Caudate nucleus (tissue), 63 donors: ENCODE measurements at places on chromosomes 16 and 17.

- DNase-seq: no peak
Measured at GRCh38 chr16:68732042-68732680, 4.9 kb upstream of the CDH1 start.

GRCh38 chr16:85662482-85662812 lies 26.3 kb downstream of the GINS2 start:
- no peak for DNase-seq

DNA sequence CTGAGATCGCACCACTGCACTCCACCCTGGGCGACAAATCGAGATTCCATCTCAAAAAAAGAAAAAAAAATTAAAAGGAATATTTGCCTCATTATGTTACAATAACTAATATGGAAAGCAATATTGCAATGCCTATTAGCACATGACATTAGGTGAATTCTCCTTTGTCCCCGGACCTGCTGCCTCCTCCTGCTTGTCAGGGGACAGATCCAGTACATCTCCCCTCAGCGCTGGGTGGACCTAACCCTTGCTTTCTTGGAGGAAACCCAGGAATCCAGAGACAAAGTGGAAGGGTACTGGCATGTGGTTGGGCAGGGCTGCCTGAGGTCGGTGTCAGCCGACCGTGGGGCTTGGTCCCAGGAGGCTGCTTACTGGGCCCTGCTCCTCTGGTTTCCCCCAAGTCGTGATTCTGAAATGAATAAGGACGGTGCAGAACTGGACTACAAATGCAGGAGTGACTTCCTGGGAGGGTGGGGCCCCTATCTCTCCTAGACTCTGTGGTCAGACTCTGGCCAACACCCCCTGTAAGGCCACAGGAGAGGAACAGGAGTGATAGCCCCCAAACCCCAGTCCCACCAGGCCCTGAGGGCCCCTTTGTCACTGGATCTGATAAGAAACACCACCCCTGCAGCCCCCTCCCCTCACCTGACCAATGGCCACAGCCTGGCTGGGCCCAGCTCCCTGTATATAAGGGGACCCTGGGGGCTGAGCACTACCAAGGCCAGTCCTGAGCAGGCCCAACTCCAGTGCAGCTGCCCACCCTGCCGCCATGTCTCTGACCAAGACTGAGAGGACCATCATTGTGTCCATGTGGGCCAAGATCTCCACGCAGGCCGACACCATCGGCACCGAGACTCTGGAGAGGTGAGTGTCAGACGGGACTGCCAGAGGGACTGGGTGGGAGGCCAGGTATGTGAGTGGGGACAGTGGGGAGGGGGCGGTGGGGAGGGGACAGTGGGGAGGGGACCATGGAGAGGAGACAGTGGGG lies at the start of gene HBZ:
Gene HBZ (plus strand): TSS at position 504 of the 988 bp plus-strand sequence. CDS start 266 bp downstream, at position 770.
- DNase-seq: no peak

- no peak for DNase-seq
Measured at GRCh38 chr16:11683145-11683544, 14.9 kb downstream of the SNN start.

DNA sequence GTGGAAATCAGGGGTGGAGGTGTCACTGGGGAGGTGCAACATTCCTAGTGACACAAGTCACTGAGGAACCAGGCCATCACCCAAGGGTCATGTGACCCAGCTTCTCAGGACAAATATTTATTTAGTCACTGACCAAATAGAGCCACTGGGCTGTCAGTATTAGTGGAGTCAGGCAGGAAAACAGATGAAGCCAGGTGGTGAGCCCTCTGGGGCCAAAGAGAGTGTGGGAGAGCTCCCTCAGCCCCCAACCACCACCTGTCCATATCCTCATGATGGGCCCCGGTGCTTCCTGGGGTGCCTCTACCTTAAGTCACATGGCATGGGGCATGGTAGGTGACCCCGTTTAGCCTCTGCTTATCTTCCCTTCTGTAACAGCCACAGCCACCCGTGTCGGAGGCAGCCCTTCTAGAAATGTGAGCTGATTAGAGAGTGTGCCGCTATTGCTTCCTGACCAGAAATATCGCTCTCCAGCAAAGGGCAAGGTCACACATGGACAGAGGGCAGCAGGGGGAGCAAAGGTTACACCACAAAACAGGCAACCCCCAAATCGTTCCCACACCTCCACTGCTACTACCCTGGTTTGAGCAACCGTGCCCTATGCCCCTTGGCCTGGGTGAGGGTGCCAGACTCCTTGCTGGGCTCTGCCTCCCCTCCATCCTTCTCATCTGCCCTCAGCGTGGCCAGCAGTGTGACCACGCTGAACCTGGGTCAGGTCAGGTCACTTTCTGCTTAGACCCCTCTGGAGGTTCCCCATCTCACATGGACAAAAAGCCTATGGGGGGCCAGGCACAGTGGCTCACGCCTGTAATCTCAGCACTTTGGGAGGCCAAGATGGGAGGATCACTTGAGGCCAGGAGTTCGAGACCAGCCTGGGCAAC lies 8.6 kb upstream of the AKTIP start:
- DNase-seq: no peak

DNA sequence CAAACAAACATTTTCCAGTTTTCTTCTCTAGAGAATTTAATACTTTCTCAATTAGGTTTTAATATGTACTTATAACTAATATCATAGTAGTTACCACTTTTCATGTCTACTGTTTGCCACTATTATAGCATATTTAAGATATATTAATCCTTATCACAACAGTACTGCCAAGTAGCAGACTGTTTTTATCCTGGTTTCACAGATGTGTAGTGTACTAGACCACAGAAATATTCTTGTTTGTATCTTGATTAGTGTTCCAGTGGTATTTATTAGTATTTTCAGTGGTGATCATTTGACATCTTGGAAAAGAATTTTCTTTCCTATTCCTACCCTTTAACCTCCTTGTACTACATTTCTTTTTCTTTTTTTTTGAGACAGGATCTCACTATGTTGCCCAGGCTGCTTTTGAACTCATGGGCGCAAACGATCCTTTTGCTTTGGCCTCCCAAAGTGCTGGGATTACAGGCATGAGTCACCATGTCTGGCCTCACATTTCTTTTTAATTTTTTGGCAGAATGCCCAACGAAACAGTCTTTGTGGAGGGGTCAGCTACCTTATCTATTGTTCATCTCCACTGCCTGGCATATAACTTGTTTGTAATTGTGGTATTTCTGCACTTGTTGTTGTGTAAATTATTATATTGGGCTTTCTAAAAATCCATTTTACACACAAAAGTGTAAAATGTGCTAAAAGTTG lies 27.2 kb downstream of the MAP2K4 start:
- DNase-seq: no peak

DNA sequence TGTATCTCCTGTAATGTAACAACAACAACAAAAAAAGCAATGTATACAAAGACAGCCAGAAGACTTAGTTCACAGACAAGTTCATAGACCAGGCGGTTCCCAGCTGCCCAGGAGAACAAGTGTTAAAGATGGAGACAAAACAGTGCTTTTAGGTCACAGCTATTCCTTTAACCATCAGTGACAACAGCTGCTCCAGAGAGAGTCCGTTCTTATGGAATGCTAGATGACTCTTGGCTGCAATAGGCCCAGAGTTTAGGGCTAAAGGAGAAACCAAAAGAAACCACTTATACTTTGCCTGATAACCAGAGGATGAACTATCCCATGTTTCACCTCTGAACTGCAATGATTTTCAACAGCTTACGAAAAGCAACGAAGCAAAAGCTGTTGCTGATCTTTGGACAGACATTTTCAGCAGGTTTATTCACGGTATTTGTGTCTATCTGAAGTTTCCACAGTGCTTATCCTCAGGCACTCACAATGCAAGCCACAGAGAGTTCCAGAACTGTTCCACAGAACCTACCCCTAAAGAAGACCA lies 6.0 kb downstream of the ZCCHC14 start:
- DNase-seq: no peak

DNA sequence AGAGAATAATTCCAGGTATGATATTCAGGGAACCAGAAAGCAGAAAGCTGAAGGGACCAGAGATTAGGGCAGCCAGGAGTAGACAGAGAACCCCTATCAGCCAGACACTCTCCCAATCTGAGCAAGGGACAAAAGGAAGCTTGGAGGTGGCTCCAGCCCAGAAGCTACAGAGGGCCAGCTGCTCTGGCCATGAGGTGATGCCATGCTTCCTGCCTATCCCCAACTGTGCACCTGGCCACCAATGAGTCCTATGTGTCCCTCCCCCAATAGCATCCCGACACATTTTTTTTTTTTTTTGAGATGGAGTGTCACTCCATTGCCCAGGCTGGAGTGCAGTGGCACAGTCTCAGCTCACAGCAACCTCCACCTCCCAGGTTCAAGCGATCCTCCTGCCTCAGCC lies 30.0 kb downstream of the NSMCE1 start:
- DNase-seq: no peak

GRCh38 chr17:42210046-42210445 lies 15.8 kb upstream of the GHDC start:
- DNase-seq: no peak

- no peak for DNase-seq
Measured at GRCh38 chr17:29826114-29826692, 103.8 kb downstream of the SSH2 start.

DNA sequence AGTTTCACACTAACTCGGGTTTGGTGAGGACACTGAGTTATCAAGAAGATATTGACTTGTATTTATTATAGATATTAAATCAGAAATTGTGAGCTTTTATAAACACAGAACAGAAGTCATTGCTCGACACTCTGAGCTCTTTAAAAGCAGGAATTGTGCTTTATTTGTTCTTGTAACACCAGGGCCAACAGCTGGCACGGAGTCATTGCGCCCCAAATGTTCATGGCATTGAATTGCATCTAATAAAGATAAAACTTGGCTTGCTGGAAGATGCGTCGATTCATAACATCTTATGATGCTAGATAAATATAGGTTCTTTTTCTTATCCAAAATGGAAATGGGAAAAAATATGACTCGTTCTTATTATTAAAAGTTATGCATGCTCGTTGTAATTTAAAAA lies 11.8 kb upstream of the MLYCD start:
- no peak for DNase-seq

DNA sequence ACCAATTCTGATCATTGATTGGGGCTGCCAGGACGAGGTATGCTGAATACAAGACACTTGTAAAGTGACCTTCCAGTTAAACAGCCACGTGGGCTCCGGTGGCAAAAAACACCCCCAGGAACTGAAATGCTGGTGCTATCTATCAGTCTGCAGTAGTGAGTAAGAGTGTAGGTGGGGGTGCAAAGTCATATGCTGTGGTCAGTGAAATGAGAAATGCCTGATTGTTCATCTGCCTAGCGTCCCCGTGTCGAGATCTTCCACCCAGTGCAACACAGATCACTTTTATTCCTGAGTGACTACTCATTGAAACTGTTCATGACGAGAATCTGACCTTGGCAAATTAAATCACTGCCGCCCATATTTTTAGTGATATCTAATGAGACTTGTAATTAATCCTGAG lies 806.5 kb upstream of the GOT2 start:
- DNase-seq: no peak

GRCh38 chr17:27746881-27747280 lies 53.4 kb downstream of the NOS2 start:
- DNase-seq: no peak

GRCh38 chr17:1629504-1630310 lies 1.1 kb upstream of the SLC43A2 start:
- DNase-seq: no peak

GRCh38 chr16:10388988-10389387 lies 3.1 kb downstream of the ATF7IP2 start:
- DNase-seq: no peak

- DNase-seq: no peak
Measured at GRCh38 chr16:61579195-61579594, 457.0 kb downstream of the CDH8 start.

DNA sequence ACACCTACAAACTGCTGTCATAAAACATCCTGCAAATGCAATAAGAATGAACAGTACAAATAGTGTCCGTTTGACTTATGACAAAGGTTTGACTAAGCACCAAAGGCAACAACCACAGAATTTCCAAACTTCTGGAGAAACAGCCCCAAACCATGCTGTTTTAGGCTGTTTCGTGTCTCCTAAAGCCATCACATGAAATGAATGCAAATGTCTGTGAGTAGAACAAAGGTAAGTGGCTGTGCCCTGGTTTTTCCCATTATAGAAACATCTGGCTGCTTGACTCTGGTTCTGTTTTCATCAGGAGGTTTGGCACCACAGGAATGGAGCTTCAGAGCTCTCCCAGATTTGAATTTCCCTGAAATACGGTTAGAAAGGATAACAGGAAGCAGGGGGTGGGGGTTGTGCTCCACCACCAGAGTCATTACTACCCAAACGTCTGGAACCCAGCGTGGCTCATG lies 4.6 kb upstream of the EMP2 start:
- no peak for DNase-seq

GRCh38 chr16:31132303-31132979 lies 3.1 kb downstream of the PRSS8 start:
- DNase-seq: no peak

GRCh38 chr16:23081675-23082119 lies 67.6 kb downstream of the USP31 start:
- no peak for DNase-seq

DNA sequence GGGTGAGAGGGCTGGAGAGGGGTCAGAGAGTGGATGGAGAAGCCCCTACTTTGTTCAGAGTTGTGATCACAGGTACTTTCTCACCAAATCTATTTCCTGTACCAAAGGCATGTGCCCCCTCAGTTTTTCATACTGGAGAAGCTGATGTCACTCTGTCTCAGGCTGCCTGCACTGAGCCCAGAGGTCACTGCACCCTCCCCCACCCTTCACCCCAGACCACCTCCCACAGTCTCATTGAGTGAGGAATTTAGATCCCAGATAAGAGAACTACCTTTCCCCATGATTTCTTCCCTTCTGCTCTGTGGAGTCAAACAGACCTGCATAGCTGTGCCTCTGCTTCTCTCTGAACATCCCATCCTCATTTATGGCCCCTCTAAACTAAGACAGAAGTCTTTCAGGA lies 140.0 kb upstream of the IRX6 start:
- DNase-seq: no peak

DNA sequence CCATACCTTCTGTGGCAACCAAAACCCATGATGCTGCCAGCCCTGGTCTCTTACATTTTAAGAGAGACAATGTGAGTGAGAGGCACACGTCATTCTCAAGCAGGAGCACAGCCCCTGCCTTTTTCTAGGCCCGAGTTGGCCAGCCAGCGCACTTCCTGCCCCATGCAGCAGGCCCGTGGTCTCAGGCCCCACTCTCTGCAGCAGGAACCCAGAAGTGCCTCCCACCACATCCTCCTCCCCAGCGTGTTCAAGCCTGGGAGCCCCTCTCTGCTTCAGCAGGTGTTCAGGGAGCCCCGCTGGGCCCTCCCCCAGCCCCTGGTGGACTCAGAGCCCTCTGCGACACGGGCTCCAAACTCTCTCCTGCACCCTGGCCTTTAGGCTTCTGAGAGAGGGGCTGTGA lies 30.5 kb downstream of the ITGAE start:
- no peak for DNase-seq

- peak; percentile 87 for DNase-seq
Measured at GRCh38 chr17:37490638-37491614, 1.2 kb downstream of the DUSP14 start.
